ENCODE measurements at places on chromosomes 5 and 9.

DNA sequence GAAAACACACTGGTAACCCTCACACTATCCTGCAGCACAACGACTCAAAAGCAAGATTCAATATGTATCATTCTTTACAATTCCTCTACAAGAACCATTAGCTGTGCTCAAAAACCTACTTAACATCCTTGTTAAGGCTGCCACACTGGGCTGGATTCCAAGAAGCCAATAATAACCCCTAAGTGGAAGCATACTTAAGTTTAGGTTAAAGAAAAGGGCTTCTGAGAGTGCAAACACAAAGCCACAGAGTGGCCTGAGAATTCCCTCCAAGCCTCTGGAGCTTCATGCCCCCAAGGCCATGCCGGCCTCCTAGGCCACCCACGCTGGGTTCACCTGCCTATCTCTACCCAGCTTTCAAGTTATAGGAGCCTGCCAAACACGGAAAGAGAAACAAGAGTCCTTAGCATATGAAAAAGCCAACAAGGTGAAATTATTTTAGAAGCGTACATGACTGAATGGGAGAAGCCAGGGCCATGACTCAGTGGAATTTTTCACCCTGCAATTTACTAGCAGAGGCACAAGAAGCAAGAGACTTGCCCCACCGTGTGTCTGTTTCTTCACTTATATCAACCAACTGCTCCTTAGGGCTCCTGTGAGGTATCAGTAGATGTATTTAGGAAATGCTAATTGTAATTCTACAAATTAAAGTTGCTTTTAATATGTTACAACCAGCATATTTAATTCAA lies 293.0 kb downstream of the SPOCK1 start:
- no peak for DNase-seq

DNA sequence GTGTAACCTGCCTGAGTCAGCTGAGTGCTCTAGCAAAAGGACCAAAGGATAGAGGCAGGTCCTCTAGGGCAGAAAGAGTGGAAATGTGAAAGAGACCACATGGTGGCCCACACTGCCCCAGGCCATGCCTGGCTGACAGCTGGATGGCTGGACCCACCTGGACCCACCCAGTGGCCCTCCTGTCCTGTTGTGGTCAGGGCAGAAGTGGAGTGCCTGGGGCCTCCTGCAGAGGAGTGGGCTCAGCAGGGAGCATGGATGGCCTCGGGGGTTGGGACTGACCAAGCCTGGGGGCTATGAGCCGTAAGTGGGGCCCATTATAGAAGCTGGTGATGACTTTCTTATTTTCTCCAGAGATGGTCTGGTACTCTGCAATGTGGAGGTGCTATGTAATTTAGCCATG lies 55.7 kb upstream of the FAM120AOS start:
- DNase-seq = no peak

DNA sequence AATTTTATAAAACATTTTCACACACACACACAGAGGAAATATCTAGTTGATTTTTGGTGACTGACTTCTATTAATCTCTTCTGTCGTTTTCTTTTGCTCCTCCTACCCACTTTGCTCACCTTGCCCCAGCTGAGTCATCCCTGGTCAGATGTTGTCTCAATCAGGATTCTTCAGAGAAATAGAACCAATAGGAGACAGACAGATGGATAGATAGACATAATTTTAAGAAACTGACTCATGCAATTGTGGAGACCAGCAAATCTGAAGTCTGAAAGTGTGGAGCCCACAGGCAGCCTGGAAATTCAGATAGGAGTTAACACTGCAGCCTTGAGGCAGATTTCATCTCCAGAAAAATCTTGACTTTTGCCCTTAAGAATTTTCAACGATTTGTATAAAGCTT lies 37.0 kb upstream of the PIK3R1 start:
- no peak for DNase-seq

DNA sequence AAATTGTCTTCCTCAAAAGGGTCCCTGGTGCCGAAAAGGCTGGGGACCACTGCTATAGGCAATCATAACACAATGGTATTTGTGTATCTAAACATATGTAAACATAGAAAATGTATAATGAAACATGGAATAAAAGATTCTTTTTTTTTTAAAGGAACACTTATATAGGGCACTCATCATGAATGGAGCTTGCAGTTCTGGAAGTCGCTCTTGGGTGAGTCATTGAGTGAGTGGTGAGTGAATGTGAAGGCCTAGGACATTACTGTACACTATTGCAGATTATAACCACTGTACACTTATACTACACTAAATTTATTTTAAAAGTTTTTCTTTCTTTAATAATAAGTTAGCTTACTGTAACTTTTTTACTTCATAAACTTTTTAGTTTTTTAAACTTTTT lies 176.4 kb downstream of the ARRDC3 start:
- DNase-seq = peak; percentile 28

GRCh38 chr5:2003690-2004365 lies 121.1 kb upstream of the IRX4 start:
- no peak for DNase-seq

DNA sequence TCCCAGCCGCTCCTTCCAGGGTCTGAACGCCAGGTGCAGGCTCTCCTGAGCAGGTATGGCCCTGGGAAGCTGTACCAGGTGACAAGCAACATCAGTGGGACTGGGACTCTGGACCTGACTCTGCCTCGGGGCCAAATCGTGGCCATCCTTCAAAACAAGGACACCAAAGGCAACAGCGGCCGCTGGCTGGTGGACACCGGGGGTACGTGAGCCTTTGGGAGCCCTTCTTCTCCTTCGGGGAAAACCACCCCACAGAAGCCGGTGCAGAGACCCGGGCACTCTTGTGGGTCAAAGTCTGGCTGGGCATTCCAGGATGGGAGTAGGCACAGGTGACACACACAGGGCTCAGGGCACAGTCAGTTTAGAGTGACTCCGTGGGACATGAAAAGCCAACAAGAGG lies 45.8 kb downstream of the ARHGEF37 start:
- DNase-seq = no peak

GRCh38 chr5:75729321-75729720 lies 12.1 kb upstream of the POC5 start:
- DNase-seq = no peak

GRCh38 chr5:36168737-36169136 lies 16.8 kb downstream of the SKP2 start:
- DNase-seq = no peak

DNA sequence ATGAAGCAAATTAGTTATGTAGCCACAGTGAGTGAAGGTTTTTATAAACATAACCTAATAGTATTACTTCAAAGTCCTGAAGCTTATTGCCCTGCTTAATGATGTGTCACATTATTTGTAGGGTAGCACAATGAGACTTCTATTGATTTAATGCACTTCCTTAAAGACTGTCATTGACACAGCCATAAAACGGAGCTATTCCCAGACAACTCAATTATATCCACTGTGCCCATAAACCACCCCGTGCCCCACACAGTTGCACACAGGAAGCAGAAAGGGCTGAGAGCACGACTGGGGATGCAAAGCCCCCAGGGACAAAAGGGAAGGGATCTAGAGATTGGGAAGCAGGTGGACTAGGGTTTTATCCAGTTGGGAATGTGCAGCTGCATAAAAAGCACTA lies 37.0 kb downstream of the TRIM32 start:
- DNase-seq = no peak

GRCh38 chr5:67164856-67165525 lies 31.6 kb downstream of the CD180 start:
- no peak for DNase-seq

DNA sequence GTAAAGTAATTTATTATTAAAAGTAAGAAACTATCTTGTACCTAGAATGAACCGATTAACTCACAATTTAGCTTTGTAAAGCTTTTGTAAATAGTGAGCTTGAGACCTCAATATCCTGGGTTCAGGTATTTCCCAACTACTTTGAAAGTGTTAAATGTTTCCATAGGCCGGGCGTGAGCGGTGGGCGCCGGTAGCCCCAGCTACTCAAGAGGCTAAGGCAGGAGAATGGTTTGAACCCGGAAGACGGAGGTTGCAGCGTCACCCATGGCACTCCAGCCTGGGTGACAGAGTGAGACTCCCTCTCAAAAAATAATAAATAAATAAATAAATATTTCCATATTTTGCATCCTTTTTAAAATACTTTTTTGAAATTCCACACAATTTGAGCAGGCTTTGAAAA lies 1.5 kb upstream of the ANKH start:
- DNase-seq = no peak

DNA sequence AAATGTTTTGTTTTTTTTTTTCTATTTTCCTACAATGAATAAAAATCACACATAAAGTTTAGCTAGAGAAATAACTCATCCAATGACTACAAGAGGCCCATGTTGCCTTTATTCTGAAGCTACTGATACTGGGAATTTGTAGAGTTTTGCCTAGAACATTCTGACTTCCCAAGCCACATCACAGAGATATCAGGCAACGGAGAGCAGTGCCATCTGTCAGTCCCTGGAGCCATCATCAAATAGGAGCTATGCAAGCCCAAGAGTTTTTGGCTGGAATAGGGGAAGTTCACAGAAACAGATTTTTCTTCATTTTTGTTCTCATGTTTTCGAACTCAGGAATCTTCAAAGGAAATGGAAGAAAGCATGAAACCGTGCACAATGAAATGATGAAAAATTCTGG lies 896.6 kb downstream of the TLE1 start:
- DNase-seq = no peak

DNA sequence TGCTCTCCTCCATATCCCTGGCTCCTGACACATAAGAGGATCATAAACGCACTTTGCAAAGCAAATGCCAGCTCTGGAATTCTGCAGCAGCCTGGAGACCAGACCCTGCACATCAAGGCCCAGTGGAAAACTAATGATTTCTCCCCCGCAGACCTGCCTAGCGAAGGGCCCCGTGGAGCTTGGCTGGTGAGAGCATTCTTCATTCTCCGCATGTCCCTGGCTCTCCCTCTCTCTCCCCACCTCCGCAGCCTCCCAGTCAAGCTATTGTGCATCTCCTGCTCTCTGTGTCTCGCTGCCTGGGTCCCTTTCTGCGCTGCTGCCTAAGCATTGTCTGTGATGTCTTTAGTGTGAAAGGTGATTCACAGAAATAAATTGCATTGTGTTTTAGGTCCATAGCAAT lies 46.7 kb downstream of the GRIA1 start:
- DNase-seq = no peak

- no peak for DNase-seq
These were observed 2377.0 kb upstream of the WWC1 start for GRCh38 chr5:165914456-165914855.

DNA sequence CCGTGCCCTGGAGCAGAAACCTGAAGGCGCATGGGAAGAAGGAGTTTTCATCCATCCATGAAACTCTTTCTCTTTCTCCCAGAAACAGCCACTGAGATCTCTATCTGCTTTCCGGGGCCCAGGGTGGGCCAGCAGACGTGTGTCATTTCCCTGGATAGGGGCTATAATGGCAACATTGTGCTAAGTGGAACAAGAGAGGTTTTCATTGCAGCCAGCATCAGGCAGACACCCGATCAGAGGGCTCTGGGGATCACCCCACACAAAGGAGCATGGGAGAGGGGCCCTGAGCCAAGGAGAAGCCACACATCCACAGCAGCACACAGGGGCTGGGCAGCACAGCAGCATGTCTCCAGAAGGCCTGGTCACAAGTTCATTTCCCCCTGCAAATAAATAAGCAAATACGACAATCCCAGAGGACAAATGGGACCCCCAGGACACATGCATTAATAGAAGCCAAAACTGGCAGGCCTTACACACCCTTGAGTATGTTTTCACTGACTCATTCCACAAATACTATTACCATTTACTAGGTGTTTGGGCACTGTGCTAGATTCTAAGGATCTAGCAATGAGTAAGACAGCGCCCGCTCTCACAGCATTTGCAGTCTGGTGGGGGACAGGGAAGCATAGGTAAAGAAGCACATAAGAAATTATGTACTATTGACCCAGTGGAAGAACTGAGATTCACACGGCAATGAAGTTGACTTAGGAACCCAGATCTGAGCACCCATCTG lies 4.3 kb upstream of the AFAP1L1 start:
- DNase-seq = no peak

DNA sequence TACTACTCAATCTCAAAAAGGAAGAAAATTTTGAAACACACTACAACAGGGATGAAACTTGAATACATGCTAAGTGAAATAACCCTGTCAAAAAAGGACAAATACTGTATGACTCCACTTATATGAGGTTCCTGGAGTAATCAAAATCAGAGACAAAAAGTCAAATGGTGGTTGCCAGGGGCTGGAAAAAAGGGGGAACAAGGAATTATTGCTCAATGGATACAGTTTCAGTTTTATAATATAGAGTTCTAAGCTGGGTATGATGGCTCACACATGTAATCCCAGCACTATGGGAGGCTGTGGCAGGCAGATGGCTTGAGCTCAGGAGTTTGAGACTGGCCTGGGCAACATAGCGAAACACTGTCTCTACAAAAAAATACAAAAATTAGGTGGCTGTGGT lies 29.0 kb downstream of the ETF1 start:
- no peak for DNase-seq

DNA sequence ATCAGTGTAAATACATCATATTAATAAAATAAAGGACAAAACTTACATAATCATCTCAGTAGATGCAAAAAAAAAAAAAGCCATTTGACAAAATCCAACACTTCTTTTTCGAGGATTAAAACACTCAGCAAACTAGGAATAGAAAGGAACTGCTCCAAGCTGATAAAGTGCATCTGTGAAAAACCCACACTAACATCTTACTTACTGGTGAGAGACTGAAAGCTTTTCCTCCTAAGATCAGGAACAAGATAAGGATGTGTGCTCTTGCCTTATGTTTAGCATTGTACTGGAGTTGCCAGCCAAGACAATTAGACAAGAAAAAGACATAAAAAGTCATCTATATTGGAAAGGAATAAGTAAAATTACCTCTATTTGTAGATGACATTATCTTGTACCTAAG lies 120.2 kb upstream of the SAP30L start:
- DNase-seq = no peak

GRCh38 chr5:146344155-146345118 lies 5.8 kb downstream of the POU4F3 start:
- no peak for DNase-seq

- DNase-seq = no peak
These were observed 15.1 kb upstream of the LURAP1L start for GRCh38 chr9:12759761-12760160.

DNA sequence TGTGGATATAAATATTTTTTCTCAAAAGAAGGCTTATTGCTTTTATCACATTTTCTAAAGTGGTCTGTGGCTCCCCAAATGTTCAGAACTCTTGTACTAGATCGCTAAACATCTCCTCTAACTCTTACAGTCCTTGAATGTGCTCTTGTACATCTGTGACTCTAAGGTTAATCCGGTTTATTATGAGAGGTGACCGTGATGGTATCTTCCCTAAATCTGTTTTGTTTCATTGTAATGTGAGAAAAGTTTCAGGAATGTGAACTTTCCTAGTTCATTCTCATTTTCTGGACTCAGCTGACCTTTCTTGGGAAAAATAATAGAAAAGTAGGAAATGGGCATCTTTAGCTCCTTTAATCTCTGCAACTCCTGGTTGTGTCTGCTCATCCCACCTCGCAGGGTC lies 94.5 kb upstream of the CD180 start:
- no peak for DNase-seq

- no peak for DNase-seq
These were observed 38.1 kb downstream of the FBXO10 start for GRCh38 chr9:37538099-37538498.

DNA sequence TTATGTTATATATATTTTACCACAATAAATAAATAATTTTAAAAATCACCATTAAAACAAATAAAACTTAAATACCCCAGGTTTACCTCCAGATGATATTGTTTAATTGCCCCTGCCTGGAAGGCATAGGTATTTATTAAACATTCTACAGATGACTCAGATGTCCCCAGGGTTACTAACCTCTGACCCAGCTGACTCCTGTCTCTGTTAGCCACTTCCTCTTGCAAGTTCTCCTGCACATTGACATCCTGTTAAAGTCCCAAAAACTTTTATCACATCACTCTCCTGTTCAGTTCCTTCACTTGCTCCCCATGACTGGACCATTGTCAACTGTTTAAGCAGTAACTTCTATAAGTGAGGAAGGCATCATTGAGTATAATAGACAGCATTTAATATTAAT lies 37.0 kb upstream of the RAB3C start:
- DNase-seq = no peak
